ENCODE measurements at places on chromosomes 16 and 17.

DNA sequence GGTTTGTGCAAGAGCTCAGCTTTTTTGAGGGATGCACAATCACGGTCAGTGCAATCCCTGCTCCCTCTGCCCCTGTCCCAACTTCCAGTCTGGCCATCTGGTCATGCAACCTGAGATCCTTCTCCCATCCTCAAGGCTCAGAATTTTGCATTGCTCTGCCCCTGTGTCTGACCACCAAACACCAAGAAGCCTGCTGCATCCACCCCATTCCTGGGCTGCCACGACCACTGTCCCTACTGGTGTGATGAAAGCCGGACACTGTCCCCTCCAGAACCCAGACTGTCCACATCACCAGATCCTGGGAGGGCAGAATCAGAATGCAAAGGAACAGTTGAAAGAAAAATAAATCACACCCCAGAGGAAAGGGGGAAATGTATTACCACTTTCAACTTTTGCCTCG, 231.0 kb downstream of the C16orf78 start:
- DNase-seq = no peak

- peak; percentile 41 for DNase-seq
Measured at GRCh38 chr17:15112846-15113617, 152.1 kb downstream of the PMP22 start.

GRCh38 chr16:67963662-67964321, 4.6 kb downstream of the SLC12A4 start:
- DNase-seq = no peak

GRCh38 chr16:50338371-50339231, 30.2 kb downstream of the BRD7 start:
- DNase-seq = peak; percentile 45

DNA sequence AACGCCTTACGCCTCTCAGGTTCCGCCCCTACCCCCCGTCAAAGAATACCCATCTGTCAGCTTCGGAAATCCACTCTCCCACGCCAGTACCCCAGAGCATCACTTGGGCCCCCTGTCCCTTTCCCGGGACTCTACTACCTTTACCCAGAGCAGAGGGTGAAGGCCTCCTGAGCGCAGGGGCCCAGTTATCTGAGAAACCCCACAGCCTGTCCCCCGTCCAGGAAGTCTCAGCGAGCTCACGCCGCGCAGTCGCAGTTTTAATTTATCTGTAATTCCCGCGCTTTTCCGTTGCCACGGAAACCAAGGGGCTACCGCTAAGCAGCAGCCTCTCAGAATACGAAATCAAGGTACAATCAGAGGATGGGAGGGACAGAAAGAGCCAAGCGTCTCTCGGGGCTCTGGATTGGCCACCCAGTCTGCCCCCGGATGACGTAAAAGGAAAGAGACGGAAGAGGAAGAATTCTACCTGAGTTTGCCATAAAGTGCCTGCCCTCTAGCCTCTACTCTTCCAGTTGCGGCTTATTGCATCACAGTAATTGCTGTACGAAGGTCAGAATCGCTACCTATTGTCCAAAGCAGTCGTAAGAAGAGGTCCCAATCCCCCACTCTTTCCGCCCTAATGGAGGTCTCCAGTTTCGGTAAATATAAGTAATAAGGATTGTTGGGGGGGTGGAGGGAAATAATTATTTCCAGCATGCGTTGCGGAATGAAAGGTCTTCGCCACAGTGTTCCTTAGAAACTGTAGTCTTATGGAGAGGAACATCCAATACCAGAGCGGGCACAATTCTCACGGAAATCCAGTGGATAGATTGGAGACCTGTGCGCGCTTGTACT, at the start of gene BRCA1:
TSS of gene BRCA1 (minus strand) at position 232 of the 834 bp plus-strand sequence. CDS start 1,268 bp downstream, outside the sequence.
- peak; percentile 98 for DNase-seq

DNA sequence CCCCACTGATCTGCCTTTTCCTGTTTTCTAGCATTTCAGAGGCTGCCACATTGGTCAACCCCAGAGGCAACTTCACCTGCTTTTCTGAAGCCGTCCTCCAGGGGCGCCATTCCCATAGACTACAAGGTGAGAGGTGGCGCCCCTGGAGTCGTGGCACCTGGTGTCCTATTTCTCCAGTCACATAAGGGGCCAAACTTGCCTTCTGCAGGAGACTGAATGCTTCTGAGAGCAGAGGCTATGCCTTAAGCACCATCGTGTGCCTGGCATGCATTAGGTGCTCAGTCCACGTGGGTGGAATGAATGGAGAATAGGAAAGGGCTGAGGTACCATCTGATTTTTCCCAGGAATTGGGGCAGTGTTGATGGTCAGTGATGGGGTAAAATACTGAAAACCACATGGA, 164.8 kb downstream of the HAPSTR1 start:
- no peak for DNase-seq

DNA sequence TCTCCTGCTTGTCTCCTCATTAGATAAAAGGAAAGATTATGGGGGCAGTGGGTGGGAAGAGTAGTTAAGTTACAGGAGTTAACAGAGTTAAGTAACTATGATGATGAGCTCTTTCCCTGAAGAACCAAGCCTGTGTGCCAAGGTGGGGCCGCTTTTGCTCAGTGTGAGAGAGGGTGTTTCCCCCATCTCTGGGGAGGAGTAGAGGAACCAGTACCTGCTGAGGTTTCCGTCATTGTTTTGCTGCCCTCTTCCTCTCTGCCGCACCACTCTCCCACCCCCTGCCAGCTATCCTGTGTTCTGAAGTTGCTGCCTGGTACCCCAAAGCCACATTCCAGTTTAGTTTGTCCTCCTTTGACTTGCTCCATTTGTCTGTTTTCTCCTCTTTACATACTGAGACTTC, 20.8 kb upstream of the KRT10 start:
- no peak for DNase-seq

- peak; percentile 54 for DNase-seq
Measured at GRCh38 chr17:17587614-17588337, 3.7 kb downstream of the PEMT start.

Data from AG10803 (cell line).